ENCODE measurements at places on chromosomes 2 and 18. TPM values are rescaled to one million over a fixed set of nuclear protein-coding genes. Genes with fewer than 3 reads are reported as not detected.

GRCh38 chr2:182816866-182817265 is 49.6 kb downstream of the FRZB start:
- no peaks in the 10 kb centered on the region for H3K36me3 ChIP-seq
- peaks cover 17% of the 10 kb centered on the region for H3K27me3 ChIP-seq
- no peak overlapping the region for H3K4me3 ChIP-seq
- peak overlapping the region; percentile 58 for H3K27ac ChIP-seq
- peaks cover 38% of the 10 kb centered on the region for H3K4me1 ChIP-seq
- DNase-seq: no peak

DNA sequence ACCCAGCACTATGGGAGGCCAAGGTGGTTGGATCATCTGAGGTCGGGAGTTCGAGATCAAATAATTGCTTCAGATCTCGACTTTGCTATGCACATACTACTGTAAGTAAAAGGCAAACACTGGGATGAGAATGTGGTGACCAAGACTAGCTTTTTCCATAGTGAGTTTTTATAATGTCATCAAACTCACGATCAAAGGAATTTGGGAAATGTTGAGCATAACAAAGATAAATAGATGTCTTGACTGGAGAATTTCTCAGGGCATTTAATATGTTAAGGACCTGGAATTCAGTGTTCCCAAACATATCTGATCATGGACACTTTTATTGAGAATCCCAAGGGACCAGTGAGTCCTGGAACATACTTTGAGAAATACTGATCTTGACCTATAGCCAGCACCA is 205.6 kb downstream of the ARHGAP15 start:
- 0 out of 2 replicates have a peak, but pooled peaks cover 4% of the 10 kb centered on the region for H3K4me1 ChIP-seq
- no peak overlapping the region for H3K27ac ChIP-seq
- no peak for DNase-seq

DNA sequence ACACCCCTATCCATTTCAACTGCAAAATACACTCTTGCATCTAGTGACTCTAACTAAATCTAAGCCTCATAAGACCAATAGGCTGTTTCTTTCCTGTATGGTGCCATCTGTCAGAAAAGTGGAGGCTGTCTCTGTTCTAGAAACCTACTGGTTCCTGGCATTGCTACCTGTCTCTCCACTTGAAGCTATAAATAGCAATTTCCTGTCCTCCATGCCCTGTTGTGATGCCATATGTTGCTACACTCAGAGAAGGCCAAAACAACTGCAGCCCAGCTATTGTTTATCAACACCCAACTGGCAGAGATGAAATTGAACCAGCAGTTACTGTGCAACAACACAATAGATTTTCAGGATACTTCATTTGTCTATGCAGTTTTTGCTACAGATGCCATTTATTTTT is 1355.1 kb upstream of the SLC39A10 start:
- no peaks in the 10 kb centered on the region for H3K36me3 ChIP-seq
- H3K27ac ChIP-seq: no peak overlapping the region
- H3K27me3 ChIP-seq: no peaks in the 10 kb centered on the region
- no peak overlapping the region for H3K4me3 ChIP-seq

GRCh38 chr2:76019128-76019527 is 308.4 kb upstream of the GCFC2 start:
- H3K4me3 ChIP-seq: no peak overlapping the region
- DNase-seq: no peak
- H3K4me1 ChIP-seq: no peaks in the 10 kb centered on the region

- DNase-seq: no peak
- no peaks in the 10 kb centered on the region for H3K36me3 ChIP-seq
- no peak overlapping the region for H3K27ac ChIP-seq
- H3K4me3 ChIP-seq: no peak overlapping the region
- H3K4me1 ChIP-seq: no peaks in the 10 kb centered on the region
These were observed 483.0 kb downstream of the CCDC85A start for GRCh38 chr2:56666777-56667176.

- no peak for DNase-seq
- no peak overlapping the region for H3K4me3 ChIP-seq
- no peak overlapping the region for H3K27ac ChIP-seq
These were observed 419.2 kb downstream of the LRP1B start for GRCh38 chr2:141711627-141712026.

DNA sequence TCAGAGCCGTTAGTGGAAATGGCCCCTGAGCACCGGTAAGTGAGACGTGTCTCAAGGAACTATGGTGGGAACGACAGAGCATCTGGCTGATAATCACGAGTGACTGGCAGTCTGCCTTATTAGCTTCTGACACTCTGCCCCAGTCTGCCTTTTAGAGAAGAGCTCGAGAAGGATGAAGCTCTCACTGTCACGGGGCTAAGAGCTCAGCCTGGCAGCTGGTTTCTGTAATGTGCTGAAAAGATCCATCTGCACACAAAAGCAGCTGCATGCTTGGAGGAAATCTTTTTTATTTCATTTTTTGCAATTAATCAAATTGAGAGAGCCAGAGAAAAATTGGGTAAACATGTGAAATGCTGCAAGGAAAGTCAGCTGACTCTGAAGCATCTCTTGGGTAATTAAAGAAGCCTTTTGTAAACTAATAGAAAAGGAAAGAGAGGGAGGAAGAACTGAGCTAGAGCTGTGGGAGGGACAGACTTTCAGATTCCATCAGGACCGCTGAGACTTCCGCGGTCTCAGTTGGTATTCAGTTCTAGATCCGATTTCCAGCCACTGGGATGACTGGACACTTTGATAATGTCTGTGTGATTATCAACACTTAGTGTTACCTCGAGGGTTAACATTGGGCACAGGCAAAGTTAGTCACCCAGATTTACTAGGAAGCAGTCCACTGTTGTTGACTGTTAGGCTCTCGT is 24.4 kb downstream of the MBP start:
- H3K27me3 ChIP-seq: no peaks in the 10 kb centered on the region
- H3K4me1 ChIP-seq: peaks cover 45% of the 10 kb centered on the region
- no peak for DNase-seq
- no peak overlapping the region for H3K4me3 ChIP-seq

DNA sequence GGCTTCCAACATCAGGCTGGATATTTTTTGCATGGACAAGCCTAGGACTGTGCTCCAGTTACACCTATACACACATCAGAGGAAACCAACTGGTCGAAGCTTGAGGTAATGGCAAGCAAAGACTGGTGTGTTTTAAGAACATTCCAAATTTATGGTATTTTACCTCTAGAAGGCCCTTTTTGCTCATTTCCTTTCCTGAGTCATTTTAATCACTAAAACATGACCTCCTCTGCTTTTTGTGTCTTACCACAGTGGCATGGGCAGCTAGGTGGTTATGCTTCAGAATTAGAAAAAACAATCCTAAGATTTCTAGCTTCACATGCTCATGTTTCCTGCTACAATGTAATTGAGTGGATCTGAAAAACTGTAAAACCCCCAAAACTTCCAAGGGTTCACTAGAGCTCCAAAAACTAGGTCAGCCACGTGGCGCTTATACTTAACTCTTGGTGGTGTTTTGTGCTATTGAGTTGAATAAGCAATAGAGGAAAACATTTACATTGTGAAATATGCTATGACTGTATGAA is 30.6 kb upstream of the CHRNA1 start:
- peaks cover 13% of the 10 kb centered on the region for H3K36me3 ChIP-seq
- H3K4me3 ChIP-seq: no peak overlapping the region
- no peak overlapping the region for H3K27ac ChIP-seq
- H3K4me1 ChIP-seq: peaks cover 70% of the 10 kb centered on the region
- no peaks in the 10 kb centered on the region for H3K27me3 ChIP-seq

DNA sequence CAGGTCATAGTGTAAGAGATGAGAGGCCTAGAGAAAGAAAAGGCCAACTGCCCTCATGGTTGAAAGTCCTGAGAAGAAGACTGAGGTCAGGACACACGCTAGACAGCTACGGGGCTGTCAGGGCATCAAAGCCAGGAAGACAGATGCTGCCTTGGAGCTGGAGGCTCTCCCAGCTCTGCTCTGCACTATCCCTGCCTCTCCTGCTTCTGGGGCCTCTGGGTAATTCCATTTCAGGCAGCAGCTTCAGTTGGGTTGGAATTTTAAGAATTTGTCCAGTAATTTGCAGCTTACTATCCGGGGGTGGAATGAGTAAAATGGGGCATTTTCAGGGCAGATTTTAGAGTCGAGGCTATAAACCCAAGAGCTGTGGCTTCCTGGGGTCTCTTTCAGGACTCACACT is 76.2 kb upstream of the CTAGE1 start:
- peaks cover 8% of the 10 kb centered on the region for H3K36me3 ChIP-seq
- no peaks in the 10 kb centered on the region for H3K27me3 ChIP-seq

GRCh38 chr2:171547720-171548119 is 25.4 kb downstream of the CYBRD1 start:
- no peak overlapping the region for H3K27ac ChIP-seq
- H3K4me3 ChIP-seq: no peak overlapping the region
- no peak for DNase-seq

GRCh38 chr18:21538230-21538629 is 62.3 kb downstream of the ESCO1 start:
- H3K36me3 ChIP-seq: peaks cover 39% of the 10 kb centered on the region
- no peak overlapping the region for H3K4me3 ChIP-seq
- H3K27me3 ChIP-seq: no peaks in the 10 kb centered on the region
- DNase-seq: no peak
- H3K4me1 ChIP-seq: no peaks in the 10 kb centered on the region

DNA sequence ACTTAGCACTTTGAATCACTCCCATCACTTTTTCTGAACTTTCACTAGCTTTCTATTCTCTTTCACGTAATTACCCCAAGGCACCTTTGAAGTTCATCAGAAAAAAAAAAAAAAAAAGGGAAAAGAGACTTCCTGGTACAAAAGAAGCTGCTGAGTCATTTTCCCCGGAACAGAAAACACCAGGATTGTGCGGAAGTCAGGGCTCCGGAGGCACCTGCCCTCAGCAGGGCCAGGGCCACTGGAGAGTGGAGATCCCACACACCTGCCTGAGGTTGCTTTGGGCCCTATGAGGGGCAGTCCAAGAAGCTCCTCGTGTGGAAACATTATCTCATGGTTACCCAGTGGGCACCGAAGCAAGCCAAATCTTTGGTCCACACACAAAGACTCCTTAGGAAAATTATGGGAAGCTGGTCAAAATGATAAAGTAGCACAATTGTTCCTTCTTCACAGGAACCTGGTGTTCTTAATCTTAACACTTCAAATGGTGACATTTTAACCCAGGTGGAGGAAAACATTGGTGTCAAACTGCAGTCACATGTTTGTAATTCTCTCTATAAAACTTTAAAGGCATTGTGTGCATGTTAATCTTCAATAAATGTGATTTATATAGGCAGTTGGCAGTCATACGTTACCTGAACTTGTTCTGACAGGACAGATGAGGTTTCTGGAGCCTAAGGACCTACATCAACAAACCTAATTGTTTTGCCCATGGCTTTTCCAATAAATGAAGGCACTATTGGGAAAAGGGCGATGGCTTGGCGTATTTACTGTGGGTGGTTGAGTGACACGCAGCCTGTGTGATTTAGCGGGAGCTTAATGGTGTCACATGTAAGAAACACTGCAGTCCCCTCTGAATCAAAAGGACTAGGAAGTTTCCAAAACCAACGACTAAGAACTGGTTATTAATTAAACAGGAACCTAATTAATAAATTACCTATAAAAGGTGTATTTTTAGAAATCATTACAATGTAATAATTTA is 23.4 kb upstream of the FAM110C start:
- H3K4me1 ChIP-seq: peaks cover 17% of the 10 kb centered on the region
- H3K4me3 ChIP-seq: no peak overlapping the region
- no peaks in the 10 kb centered on the region for H3K36me3 ChIP-seq
- H3K27me3 ChIP-seq: peaks cover 6% of the 10 kb centered on the region
- DNase-seq: no peak

DNA sequence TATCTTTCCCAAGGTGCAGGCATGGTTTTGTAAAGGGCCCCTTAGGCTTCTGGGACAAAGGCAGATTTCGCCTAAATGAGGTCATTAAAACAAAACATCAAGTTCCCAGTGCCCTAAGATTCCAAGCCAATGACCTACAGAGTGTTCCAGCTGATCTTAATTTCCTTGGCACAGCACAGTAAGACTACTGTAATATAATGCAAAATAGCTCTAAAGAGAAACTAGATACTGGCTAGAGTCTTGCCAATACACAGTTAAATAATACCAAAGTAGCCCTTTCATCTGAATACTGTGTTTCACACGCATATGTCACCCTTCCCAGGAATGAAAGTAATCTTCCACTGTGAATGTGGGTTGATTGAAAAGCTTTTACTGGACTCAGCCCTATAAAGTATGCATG is 14.7 kb downstream of the GRB14 start:
- H3K4me1 ChIP-seq: peaks cover 19% of the 10 kb centered on the region
- H3K36me3 ChIP-seq: no peaks in the 10 kb centered on the region
- H3K27me3 ChIP-seq: no peaks in the 10 kb centered on the region
- no peak overlapping the region for H3K27ac ChIP-seq
- DNase-seq: no peak
- H3K4me3 ChIP-seq: no peak overlapping the region

- DNase-seq: no peak
- peaks cover 50% of the 10 kb centered on the region for H3K4me1 ChIP-seq
- peaks cover 9% of the 10 kb centered on the region for H3K36me3 ChIP-seq
- H3K4me3 ChIP-seq: no peak overlapping the region
These were observed 460.2 kb downstream of the LRATD1 start for GRCh38 chr2:15092691-15093090.

DNA sequence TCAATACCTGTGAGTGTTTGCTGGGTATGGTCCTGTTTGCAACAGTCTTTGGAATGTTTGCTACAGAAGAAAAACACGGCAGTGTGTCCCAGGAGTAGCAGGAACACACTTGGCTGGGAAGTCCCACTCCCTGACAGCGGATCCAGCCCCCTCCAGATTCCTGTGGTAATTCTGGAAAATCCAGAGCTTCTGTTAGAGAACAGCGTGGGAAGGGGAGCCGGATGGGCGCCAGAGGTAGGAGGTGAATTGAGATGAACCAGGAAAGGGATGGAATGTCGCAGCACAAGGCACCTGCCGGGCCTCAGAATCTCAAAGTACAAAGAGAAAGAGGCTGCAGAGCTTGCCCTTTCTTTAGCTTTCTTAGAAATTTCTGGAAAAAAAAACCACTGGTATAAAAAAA is 221.9 kb downstream of the MYT1L start:
- H3K4me1 ChIP-seq: peaks cover 5% of the 10 kb centered on the region
- H3K27me3 ChIP-seq: peaks cover 3% of the 10 kb centered on the region
- no peak overlapping the region for H3K27ac ChIP-seq
- no peak overlapping the region for H3K4me3 ChIP-seq

- H3K4me1 ChIP-seq: peaks cover under 1% of the 10 kb centered on the region
- H3K4me3 ChIP-seq: no peak overlapping the region
- DNase-seq: no peak
- H3K36me3 ChIP-seq: no peaks in the 10 kb centered on the region
- no peak overlapping the region for H3K27ac ChIP-seq
These were observed 436.6 kb upstream of the NRP2 start for GRCh38 chr2:205245652-205246051.

DNA sequence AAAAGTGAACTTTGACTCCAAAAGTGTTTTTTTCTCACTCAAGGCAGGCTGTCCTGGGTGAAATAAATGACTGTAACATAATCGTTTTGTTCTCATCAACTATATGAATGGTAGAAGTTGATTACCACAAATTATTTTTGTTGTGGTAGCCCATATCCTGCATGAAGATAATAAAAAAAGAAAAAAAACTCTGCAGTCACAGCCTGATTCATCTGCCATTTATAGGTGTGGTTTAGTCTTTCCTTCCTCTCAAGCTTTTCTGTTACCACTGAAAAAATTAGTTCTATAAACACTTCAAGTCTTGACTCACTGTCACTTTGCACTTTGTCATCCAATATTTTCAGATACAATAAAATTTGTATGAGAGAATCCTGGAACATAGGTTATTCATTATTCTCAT is 522.0 kb downstream of the PLCL1 start:
- H3K4me3 ChIP-seq: no peak overlapping the region
- DNase-seq: no peak
- H3K4me1 ChIP-seq: peaks cover 4% of the 10 kb centered on the region
- H3K36me3 ChIP-seq: no peaks in the 10 kb centered on the region
- H3K27ac ChIP-seq: no peak overlapping the region

RND3 gene
- 55.8 TPM for total RNA-seq

DSC3 gene
- 2.1 TPM for total RNA-seq

DNAH7 gene
- 0.23 TPM for total RNA-seq

CDKL4 gene
- total RNA-seq: 0.46 TPM

SKOR2 gene
- 0.34 TPM for total RNA-seq

SERPINB7 gene
- not detected for total RNA-seq

LCLAT1 gene
- total RNA-seq: 18.9 TPM

KIF5C gene
- total RNA-seq: 73.5 TPM
